CD14-positive monocyte (primary cell): ENCODE measurements at places on chromosomes 4 and X. TPM values are rescaled to one million over a fixed set of nuclear protein-coding genes. Genes with fewer than 3 reads are reported as not detected.

- H3K27me3 ChIP-seq = no peaks in the 10 kb centered on the region
- no peak overlapping the region for H3K4me3 ChIP-seq
Measured at GRCh38 chrX:19177721-19178120, 55.5 kb upstream of the ADGRG2 start.

DNA sequence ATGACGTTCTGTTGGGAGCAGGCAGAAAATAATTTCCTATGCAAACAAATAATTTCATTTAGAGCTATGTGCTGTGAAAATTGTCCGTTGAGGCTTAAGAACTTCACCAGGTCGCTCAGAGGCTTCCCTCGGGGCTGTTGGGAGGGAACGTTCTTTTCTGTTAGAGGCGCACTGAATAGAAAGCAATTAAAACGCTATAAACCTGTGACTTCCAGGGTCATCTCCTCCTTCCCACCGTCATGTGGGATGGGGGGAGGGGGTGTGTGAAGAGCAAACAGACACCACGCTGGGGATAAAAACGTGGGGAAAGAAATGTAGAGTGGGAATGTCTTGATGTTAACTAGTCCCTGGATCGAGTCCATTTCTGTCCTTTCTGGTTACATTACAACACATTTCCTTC is 35.2 kb upstream of the ZNF518B start:
- no peak for DNase-seq
- no peak overlapping the region for H3K4me3 ChIP-seq
- no peaks in the 10 kb centered on the region for H3K36me3 ChIP-seq
- no peak overlapping the region for H3K27ac ChIP-seq

DNA sequence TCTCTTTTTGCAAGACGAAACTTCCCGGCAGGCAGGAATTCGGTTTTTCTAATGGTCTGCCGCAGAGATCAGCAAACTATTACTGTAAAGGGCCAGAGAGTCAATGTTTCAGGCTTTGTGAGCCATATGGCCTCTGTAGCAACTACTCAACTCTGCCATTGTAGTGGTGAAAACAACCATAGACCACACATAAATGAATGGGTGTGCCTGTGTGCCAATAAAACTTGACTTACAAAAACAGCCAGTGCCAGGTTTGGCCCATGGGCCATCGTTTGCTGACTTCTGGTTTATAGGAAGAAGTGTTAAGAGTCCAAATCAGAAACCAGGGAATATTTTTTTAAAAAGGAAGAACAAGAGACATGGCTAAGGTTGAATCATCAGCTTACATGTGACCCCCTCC is 163.0 kb downstream of the SH3KBP1 start:
- H3K4me1 ChIP-seq = peaks cover 18% of the 10 kb centered on the region
- H3K4me3 ChIP-seq = no peak overlapping the region
- peaks cover 9% of the 10 kb centered on the region for H3K36me3 ChIP-seq

DNA sequence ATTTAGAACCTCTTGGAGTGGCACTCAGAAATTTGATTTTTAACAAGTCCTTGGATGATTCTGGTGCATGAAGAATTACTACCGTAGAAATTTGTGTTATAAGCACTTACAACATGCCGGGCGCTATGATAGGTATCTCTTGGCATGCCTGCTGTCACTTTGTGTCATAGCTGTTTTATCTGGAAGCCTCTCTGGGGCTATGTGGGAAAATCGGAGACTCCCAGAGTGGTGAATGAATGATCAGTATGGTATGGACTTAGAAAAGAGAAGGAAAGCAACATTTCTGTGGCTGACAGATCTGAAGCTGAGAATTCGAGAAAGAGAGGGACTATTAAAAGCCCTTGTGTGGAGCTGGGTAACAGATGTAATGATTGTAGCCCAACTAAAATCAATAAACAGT is 177.4 kb upstream of the MAMLD1 start:
- H3K27ac ChIP-seq = no peak overlapping the region
- no peaks in the 10 kb centered on the region for H3K4me1 ChIP-seq
- no peaks in the 10 kb centered on the region for H3K36me3 ChIP-seq
- no peaks in the 10 kb centered on the region for H3K27me3 ChIP-seq
- DNase-seq = no peak

GRCh38 chr4:53861856-53862610 is 202.4 kb downstream of the CHIC2 start:
- DNase-seq = no peak
- no peaks in the 10 kb centered on the region for H3K27me3 ChIP-seq
- H3K36me3 ChIP-seq = no peaks in the 10 kb centered on the region
- H3K4me1 ChIP-seq = no peaks in the 10 kb centered on the region

- H3K4me3 ChIP-seq = peak overlapping the region; percentile 89
- no peaks in the 10 kb centered on the region for H3K27me3 ChIP-seq
- H3K36me3 ChIP-seq = no peaks in the 10 kb centered on the region
- peaks cover 20% of the 10 kb centered on the region for H3K4me1 ChIP-seq
- peak overlapping the region; percentile 85 for H3K27ac ChIP-seq
Measured at GRCh38 chr4:88283661-88284438, 511 bp downstream of the PPM1K start.

DNA sequence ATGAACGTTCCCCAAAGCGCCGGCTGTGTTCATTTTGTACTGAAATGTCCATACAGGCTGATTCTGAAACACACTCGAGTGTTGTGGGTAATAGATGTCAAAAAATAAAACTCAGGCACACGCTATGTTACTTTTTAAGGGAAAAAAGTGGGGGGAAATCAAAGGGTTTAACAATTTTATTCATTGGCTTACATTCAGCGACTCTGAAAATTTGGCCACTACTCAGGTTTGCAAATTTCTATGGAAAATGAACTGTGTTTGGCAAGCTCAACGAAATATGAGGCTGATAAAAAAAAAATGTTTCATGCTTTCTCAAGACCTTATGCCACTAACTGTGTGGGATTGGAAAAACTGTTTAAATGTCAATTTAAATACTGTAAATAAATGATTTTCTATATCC is 18.5 kb downstream of the AMELX start:
- no peak overlapping the region for H3K27ac ChIP-seq
- H3K4me1 ChIP-seq = no peaks in the 10 kb centered on the region
- no peak for DNase-seq
- no peak overlapping the region for H3K4me3 ChIP-seq
- no peaks in the 10 kb centered on the region for H3K36me3 ChIP-seq
- no peaks in the 10 kb centered on the region for H3K27me3 ChIP-seq

DNA sequence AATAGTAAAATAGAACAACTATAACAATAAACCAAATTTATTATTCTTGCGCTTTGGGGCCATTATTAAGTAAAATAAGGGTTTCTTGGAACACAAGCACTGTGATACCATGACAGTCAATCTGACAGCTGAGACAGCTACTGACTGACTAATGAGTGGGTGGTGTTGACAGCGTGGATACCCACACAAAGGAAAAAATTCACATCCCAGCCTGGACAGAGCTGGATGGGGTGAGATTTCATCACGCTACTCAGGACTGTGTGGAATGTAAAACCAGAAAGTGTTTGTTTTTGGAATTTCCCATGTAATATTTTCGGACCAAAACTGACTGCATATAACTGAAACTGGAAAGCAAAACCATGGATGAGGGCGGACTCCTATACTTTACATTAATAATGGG is 48.8 kb downstream of the IGFBP7 start:
- H3K27me3 ChIP-seq = no peaks in the 10 kb centered on the region
- H3K36me3 ChIP-seq = no peaks in the 10 kb centered on the region
- no peak for DNase-seq
- H3K4me3 ChIP-seq = no peak overlapping the region

SCML2 gene
- 0.37 and 0.41 TPM in 2 replicates for polyA plus RNA-seq

DNA sequence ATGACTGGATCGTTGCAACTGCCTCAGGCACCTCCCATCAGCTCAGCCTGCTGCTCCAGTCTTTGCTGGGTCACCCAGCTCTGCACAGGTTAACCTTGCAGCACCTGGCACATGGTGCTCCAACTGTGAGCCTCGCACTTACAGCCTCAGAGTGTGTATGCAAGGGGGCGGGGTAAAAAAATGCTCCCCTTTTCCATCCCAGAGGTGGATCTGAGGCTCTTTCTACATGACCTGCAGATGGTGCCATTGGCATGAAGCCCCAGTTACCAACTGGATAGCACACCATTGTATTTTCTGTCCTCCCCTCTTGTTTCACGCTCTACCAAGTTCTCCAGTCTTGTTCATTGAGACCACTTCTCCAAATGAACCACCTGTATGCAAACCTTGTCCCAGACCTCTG is 46.2 kb upstream of the TRPC3 start:
- H3K4me3 ChIP-seq = no peak overlapping the region
- H3K27ac ChIP-seq = no peak overlapping the region
- no peaks in the 10 kb centered on the region for H3K27me3 ChIP-seq
- no peaks in the 10 kb centered on the region for H3K4me1 ChIP-seq
- no peaks in the 10 kb centered on the region for H3K36me3 ChIP-seq

XAGE1B gene
- polyA plus RNA-seq = not detected

CFP gene
- polyA plus RNA-seq = 461 TPM

EDA gene
- 0.31 TPM for polyA plus RNA-seq

DNA sequence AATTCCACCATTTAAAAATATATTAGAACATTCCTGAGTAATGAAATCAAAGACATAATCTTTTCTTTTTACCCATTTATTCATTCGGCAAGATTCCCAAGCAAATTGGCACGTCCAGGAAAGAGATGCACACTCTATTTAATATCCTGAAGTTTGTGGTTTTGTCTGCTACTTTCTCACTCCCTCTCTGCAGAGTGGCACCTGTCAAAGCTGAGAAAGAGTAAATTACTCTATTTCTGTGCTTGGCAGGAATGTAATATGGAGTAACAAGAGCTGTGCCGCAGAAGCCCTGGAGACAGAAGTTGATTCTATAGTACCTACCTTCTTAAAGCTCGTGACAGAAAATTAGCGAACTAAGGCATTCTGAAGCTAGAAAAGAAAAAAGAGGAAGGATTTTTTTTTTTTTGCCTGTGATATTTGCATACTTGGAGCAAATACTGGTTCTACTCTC is 5.5 kb downstream of the GSTCD start:
- peaks cover 13% of the 10 kb centered on the region for H3K4me1 ChIP-seq
- no peaks in the 10 kb centered on the region for H3K27me3 ChIP-seq
- H3K36me3 ChIP-seq = no peaks in the 10 kb centered on the region

GRCh38 chrX:154027986-154028385 is 8.3 kb upstream of the IRAK1 start:
- peaks cover 37% of the 10 kb centered on the region for H3K36me3 ChIP-seq
- H3K27ac ChIP-seq = no peak overlapping the region
- H3K27me3 ChIP-seq = no peaks in the 10 kb centered on the region
- DNase-seq = no peak
- no peak overlapping the region for H3K4me3 ChIP-seq

DNA sequence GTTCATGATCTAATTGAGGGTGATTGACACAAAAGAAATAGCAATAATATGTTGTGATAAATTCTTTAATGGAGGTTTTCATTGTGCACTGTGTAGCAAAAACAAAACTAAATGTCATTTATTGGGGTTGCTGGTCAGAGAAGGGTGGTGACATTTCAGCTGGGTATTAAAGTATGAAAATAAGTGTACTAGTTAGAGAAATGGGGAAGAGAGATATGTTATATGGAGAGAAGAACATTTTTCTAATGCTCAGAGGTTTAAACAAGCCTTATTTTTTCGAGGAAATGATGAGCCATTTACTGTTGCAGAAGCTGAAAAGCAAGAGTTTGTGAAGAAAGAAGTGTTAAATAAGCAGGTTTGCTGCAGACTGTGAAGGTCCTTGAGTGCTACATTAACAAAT is 142.7 kb upstream of the PAQR3 start:
- no peak overlapping the region for H3K4me3 ChIP-seq
- no peak overlapping the region for H3K27ac ChIP-seq
- H3K27me3 ChIP-seq = no peaks in the 10 kb centered on the region
- H3K4me1 ChIP-seq = no peaks in the 10 kb centered on the region
- no peak for DNase-seq
- H3K36me3 ChIP-seq = no peaks in the 10 kb centered on the region

DNA sequence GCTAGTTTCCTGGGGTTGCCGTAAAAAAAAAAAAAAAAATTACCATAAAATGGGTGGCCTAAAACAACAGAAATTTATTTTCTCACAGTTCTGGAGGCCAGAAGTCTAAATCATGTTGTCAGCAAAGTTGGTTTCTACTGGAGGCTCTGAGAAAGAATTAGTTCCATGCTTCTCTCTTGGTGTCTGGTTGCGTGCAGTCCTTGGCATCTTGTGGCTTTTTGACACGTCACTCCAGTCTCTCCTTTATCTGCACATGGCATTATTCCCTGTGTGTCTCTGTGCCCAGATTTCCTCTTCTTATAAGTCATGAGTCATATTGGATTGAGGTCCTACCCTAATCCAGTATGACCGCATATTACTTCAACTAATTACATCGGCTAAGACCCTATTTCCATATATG is 38.7 kb downstream of the SPATA4 start:
- H3K4me3 ChIP-seq = no peak overlapping the region
- no peak for DNase-seq
- H3K27me3 ChIP-seq = no peaks in the 10 kb centered on the region
- no peaks in the 10 kb centered on the region for H3K4me1 ChIP-seq
- H3K36me3 ChIP-seq = no peaks in the 10 kb centered on the region
- H3K27ac ChIP-seq = no peak overlapping the region

DNA sequence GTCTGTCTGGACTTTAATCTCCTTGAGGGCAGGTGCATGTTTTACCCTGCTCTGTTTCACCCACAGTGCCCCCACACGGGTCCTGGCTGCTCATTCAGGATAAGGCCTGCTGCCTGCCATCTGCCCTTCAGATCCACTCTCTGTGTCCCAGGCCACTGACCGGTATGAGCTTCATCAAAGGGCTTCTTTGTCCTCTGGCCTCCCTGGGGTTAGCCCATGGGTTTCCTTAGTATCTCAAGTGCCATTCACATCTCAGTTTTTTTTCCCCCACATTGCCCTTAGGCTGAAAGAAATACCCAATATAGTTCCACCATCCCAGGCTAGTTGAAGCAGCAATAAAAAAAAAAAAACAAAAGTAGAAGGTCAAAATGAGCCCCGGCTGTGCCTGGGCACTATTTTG is 9.3 kb downstream of the CD99L2 start:
- H3K27me3 ChIP-seq = no peaks in the 10 kb centered on the region
- H3K36me3 ChIP-seq = no peaks in the 10 kb centered on the region
- no peak overlapping the region for H3K27ac ChIP-seq
- DNase-seq = no peak
- H3K4me3 ChIP-seq = no peak overlapping the region
- H3K4me1 ChIP-seq = no peaks in the 10 kb centered on the region

DNA sequence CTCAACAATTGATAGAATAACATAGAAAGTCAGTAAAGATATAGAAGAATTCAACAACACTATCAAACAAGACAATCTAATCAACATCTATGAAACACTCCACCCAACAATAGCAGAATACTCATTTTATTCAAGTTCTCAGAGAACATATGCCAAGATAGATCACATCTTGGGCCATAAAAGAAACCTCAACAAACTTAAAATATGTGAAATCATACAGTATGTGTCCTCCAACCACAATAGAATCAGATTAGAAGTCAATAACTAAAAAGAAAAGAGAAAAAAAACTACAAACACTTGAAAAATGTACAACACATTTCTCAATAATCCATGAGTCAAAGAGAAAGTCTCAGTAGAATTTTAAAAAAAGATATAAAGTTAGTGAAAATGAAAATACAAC is 78.6 kb upstream of the LDB2 start:
- DNase-seq = no peak
- H3K27ac ChIP-seq = no peak overlapping the region
- no peaks in the 10 kb centered on the region for H3K4me1 ChIP-seq
- no peaks in the 10 kb centered on the region for H3K36me3 ChIP-seq
- no peak overlapping the region for H3K4me3 ChIP-seq
